ENCODE measurements at places on chromosomes 1 and 21.
A peak's percentile ranks its signal among the peaks of the same experiment; 100 is the strongest.

- DNase-seq = no peak
Measured at GRCh38 chr1:113133038-113133437, 60.0 kb downstream of the LRIG2 start.

- no peak for DNase-seq
Measured at GRCh38 chr1:21546122-21546825, 37.1 kb downstream of the ALPL start.

DNA sequence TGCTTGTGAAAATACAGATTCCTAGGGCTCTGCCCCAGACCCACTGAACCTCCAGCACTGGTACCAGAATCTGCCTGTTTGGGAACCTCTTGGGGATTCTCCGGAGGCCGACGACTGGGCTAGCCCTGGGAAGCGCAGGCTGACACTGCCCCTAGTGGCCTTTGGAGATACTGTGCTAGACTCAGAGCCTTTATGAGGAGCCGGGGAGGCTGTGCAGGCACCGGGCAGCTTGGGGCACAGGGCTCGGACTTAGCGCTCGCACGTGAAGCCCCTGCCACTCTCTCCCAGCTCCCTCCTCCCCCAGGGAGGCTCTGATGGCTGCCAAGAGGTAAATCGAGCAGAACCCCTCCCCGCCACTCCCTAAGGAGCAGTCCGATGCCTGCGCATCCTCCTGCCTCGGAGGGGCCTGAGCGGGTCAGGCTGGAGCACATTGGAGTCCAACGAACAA, 144.6 kb upstream of the TNR start:
- no peak for DNase-seq

DNA sequence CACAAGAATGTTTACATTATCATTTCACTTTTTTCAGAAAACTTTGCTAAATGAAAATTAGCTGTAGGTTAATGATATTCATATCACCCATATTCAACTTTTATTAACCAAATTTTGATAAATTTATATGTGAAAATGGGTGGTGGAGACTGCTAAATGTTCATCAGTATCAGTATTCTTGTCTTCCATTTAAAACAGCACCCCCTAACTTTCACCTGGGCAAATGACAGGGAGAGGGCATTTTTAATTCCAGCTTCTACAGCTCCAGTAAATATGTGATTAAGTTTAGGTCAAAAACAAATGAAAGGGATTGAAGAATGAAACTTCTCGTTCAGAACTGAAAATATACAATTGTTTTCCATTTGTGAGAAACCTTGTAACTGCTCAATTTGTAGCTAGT, 722.2 kb downstream of the KCNT2 start:
- no peak for DNase-seq

DNA sequence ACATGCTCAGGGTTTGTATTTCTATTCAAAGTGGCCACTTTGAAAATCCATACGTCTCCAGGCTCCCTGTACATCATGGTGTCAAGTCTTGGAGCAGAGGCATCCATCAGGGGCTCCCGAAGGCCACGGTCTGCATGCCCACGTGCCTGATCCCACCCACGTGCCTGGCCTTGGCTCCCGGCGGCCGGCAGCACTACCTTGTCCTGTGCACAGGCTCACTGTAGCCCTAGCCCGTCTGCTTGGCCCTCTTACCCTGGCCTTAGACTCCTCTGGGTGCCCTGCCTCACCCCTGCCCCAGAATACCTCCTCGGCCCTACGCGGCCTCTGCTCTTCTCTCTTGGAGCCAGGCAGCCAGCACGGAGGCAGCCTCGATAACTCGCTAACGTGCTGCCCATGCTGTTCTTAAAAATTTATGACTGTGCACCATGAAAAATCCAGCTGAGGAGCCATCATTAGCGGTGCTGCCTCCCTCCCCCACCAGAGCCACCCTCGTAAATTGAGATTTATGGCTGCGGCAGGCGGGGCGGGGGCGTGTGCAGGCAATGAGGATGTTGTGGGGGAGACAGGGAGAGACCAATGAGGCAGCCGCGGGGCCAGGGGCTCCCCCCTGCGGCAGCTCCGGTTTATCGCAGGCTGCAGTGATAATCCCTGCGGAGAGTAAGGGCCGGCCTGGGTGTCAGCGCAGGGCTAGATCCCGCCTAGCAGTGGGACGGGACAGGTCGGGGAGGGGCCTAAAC, 24.6 kb downstream of the DMAP1 start:
- peak; percentile 8 for DNase-seq

- DNase-seq = no peak
Measured at GRCh38 chr1:8430476-8430875, 112.6 kb downstream of the SLC45A1 start.

GRCh38 chr21:39863111-39863510, 4.1 kb upstream of the PCP4 start:
- no peak for DNase-seq

- DNase-seq = no peak
Measured at GRCh38 chr1:201404722-201405483, 5.8 kb upstream of the LAD1 start.

DNA sequence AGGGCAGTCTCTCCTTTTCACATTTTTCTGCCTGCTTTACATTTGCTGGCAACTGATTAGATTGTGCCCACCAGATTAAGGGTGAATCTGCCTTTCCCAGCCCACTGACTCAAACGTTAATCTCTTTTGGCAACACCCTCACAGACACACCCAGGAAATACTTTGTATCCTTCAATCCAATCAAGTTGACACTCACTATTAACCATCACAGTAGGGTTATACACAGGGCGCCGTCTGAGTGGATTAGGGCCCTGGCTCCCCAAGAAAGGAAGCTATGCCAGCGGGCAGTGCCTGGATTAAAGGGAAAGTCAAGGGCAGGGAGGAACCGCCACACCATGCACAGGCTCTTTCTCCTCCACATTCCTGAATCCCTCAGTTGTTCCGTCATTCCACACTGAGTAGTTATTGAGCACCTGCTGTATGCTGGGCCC, 56.2 kb downstream of the EVA1C start:
- DNase-seq = no peak

DNA sequence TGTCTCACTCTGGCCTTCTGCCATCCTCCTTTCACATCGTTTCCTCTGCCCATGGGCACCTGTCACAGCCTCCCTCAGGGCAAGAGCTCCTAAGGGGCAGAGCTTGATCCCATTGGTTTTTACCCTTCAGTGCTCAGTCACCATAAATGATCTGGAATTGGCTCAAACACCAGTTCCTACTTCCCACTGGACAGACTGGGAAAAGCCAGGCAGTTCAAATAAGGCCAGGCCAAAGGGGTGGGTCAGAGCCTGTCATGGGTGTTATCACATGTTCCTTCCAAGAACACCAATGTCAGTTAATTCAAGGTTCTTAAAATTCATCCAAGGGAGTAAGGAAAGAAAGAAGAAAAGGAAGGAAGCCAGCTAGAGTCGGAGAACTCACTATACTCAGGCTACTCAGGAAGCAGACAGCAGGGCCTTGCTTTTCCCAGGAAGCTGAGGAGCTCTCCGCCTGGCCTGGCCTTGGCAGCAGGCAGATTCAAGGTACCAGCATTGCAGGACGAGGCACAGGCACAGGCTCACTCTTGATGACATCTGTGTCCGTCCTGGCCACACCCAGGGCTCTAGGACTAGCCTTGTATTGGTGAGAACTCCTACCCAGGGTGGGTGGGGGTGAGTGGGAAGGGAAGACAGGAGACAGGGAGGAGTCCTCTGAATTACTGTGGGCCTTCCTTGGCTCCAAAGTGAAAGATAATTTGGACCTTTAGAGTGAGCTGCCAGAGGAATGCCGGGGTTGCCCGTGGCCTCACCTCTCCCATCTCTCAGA, 32.2 kb upstream of the ARTN start:
- DNase-seq = no peak

GRCh38 chr1:205013683-205014367, 29.2 kb upstream of the CNTN2 start:
- DNase-seq = no peak

DNA sequence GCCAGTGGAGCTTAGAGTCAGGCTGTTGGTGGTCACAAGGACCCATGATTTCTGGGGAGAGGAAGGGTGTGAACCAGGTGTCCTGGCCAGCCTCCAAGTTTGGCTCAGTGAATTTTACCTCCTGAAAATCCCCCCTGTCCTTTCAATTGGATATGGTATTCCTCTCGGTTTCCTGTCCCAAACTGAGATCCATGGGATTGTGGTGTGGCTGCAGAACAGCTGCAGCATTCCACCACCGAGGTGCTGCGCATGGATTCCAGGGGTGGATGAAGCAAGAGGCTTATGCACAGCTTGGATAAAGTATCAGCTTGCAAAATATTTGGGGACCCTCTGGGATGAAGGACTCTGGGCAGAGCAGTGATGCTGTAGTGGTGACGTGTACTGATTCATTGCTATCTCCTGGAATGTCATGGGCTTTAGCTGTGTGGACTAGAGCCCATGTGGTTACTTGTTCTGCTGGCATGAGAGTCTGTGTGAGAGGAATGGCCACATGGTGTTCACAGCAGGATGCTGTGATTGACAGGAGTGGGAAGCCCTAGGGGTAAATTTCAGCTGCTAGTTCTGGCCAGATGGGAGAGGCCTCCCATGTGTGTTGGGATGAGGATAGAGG, 148.7 kb upstream of the SPAG17 start:
- DNase-seq = no peak

DNA sequence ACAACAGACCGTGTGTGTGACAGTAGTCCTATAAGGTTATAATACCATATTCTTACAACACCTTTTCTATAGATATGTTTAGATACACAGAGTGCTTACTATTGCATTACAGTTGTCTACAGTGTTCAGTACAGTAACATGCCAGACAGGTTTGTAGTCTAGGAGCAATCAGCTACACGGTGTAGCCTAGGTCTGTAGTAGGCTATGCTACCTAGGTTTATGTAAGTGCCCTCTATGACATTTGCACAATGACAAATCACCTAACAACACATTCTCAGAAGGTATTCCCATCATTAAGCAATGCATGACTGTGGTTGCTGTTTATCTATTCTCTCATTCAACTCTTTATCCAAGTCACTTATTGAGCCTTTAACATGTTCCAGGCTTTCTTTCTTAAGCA, 1.8 kb upstream of the WLS start:
- DNase-seq = no peak

DNA sequence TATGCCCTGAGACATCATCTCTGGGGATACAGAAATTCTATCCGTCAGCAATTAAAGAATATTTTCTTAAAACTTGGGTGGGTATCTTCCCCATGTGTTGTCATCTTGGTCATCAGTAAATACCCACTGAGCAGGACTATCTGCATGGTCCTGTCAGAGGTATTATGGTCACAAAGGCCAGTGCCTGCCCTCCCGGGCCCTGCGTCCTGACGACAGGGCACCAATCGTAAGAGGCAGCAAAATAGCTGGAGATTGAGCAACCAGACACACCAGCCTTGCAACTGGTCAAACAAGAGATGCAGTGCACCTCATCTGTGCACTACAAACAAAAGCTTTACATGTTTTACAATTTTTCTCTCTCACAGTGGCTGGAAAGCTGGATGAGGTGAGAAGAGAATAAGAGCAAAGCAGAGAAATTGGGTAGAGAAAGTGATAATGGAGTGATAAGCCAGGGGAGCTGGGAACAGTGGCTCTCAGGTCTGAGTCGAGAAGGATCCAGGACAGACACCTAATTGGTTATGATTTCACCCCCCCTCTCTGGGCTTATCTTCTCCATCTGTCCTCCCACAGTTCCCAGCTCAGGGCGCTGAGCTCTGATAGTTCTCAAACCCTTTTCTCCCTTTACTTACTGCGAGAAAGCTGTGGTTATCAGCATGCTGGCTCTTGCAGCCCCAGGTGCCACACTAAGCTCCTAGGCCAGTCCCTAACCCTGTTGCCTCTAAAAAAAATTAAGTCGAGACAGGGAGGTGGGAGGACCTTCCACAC, 8.8 kb upstream of the SRP9 start:
- no peak for DNase-seq

DNA sequence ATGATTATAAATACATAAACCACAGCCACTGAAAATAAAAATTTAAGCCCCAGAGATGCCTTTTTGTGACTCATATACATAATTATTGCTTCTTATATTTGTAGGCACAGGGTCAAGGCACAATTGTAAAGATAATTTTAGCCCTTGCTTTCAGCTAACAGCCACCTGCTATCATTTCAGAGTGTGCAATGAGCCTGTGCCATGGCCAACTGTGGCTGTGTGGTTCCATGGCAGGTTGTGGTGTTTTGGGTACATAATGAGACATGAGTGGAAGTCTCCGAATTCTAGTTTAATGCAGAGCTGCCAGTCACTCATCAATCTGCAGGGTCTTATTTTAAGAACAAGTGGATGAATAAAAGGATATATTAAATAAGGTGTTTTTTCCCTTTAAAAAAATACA, 346.9 kb upstream of the SNX7 start:
- DNase-seq = no peak

DNA sequence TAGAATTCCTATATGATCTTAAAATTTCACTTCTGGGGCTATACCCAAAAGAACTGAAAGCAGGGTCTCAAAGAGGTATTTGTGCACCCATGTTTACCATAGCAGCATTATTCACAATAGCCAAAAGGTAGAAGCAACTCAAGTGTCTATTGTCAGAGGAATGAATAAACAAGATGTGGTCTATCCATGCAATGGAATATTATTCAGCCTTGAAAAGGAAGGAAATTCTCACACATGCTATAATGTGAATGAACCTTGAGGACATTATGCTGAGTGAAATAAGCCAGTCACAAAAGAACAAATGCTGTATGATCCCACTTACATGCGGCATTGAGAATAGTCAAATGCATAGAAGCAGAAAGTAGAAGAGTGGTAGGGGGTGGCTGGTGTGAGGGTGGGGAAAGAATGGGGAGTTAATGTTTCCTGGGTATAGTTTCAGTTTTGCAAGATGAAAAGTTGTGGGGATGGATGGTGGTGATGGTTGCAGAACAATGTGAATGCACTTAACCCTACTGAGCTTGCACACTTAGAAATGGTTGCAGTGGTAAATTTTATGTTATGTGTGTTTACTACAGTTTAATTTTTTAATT, 122.4 kb downstream of the TOMM20 start:
- DNase-seq = no peak

DNA sequence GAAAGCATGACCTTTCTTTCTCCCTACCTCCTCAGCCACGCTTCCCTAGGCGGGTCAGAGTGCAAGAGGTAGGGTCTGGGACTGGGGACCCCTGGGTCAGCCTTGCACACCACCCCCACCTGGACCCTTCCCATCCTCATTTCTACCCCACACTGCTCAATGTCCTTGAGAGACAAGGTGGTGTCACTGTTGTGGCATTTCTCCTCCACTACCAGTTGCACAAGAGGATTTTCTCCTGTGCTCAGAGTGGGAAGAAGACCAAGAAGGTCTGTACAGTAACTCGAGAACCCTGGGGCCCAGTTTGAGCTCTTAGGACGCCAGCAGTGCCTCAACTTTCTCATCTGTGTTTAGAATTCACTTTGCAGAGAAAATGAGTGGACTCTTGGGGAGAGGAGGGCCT, 49.4 kb upstream of the CD34 start:
- no peak for DNase-seq
